Stimulated activated CD4-positive, alpha-beta T cell treated with anti-CD3 and anti-CD28 coated beads, Interleukin-15, amount 100 ng/mL, for 24 hours (primary cell): ENCODE measurements at places on chromosomes 4 and X.
A peak's percentile ranks its signal among the peaks of the same experiment; 100 is the strongest.

DNA sequence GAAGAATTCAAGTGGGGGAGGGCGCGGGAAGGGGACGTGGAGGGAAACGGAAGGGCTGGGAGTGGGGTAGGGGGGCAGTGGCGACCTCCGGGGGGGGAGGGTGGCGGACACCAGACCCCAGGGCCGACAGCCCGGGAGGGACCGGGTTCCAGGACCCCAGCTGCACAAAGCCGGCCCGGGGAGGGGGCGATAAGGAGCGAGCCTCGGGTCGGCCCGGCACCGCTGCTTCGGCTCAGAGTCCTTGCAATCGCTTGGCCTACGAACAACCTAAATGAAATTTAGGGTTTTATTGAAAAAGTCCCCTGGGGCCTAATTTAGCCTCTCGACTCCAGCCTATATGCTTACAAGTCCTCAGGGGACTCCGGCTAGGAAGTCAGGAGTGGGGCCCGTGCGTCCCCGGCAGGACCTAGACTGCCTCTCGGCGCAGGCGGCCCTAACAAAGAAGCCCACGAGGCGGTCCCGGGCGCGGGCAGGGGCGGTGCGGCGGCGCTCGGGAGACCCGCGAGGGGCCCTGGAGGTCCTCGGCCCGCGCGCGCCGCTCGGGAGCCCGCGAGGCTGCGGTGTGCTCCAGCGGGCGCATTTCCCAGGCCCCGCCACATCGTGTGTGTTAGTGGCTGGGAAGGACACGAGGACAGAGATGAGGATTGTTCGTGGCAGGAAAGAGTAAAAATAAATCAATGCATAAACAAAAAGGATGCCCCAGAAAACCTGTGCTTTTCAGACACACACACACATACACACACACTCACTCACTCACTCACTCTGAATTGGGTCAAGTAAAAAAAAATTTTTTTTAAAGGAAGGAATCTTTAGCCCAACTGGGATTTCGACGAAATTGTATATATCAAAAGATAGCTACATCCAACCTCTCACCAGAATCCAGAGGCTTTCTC, 70.0 kb downstream of the MGST2 start:
- peak; percentile 20 for DNase-seq

- no peak for DNase-seq
Observed at GRCh38 chrX:14228611-14229010, 198.9 kb upstream of the GEMIN8 start.

DNA sequence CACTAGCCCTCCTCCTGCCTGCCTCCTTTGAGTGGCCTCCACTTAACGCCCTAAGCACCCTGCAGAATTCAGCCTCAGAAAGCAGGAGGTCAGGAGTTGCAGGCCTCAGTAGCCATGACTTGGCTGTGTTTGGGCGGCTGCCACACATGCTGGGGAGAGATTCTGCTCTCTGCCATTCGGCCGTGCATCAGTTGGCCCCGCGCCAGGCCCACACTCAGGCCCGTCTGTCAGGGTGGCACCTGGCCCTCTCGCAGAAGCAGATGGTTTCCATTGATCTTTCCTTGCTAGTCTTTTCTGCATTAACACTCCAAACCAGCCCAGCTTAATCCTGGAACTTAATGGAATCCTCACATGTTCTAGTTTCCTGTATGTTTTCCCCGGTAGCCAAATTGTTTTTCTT, 30.7 kb upstream of the ATP6AP2 start:
- no peak for DNase-seq

DNA sequence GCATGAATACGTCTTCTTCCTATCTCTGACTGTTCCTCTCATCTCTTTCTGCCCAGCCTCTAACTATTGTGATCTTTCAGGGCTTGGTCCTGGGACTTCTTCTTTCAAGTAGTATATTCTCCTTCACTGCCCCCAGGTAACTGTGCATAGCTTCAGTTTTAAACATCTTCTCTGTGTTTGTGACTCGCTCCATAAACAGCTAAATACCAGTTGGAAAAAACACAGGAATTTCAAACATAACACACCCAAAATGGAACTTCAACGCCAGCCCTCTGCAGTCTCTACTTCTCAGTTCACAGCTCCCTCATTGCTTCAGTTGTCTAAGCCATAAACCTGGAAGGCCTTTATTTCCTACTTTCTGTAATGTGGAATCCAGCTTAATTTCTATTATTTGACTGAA, 16.6 kb downstream of the TRIML2 start:
- no peak for DNase-seq
